A549 treated with AZD2906 at 1 μM for 4 hours (cell line): ENCODE measurements at places on chromosomes 5 and 9. TPM values are rescaled to one million over a fixed set of nuclear protein-coding genes. Genes with fewer than 3 reads are reported as not detected.

PCDHB2 gene
- total RNA-seq: 2.6 to 5.2 TPM (median 3.4 TPM) in 5 replicates

FREM1 gene
- not detected in 5 replicates for total RNA-seq

ARL14EPL gene
- total RNA-seq: 0.11 to 0.31 TPM (median 0.25 TPM) in 5 replicates

OCLN gene
- total RNA-seq: 8.6 to 13.3 TPM (median 9.0 TPM) in 5 replicates

TLX3 gene
- total RNA-seq: not detected in 5 replicates

ZNF883 gene
- total RNA-seq: 0.64 to 0.77 TPM (median 0.67 TPM) in 5 replicates

C5orf58 gene
- total RNA-seq: not detected in 5 replicates

IFNB1 gene
- not detected in 5 replicates for total RNA-seq

RIMOC1 gene
- total RNA-seq: 9.0 to 11.9 TPM (median 10.3 TPM) in 5 replicates

LRRC19 gene
- not detected in 5 replicates for total RNA-seq

BRD3OS gene
- 14.8 to 17.5 TPM (median 17.3 TPM) in 5 replicates for total RNA-seq

ACOT12 gene
- 0.10 TPM in 1 of 5 replicates, not detected in the others for total RNA-seq

MAP1B gene
- total RNA-seq: 30.7 to 55.9 TPM (median 35.1 TPM) in 5 replicates

SAXO1 gene
- total RNA-seq: not detected in 5 replicates

WDR38 gene
- total RNA-seq: 0.11 to 0.23 TPM (median 0.14 TPM) in 5 replicates

SLC46A2 gene
- 0.02 TPM in 1 of 5 replicates, not detected in the others for total RNA-seq

NINJ1 gene
- 67.1 to 102 TPM (median 85.6 TPM) in 5 replicates for total RNA-seq

SPATA31E1 gene
- 0.01 TPM in 1 of 5 replicates, not detected in the others for total RNA-seq

PRR7 gene
- 13.8 to 35.0 TPM (median 34.5 TPM) in 5 replicates for total RNA-seq

OR1J4 gene
- total RNA-seq: not detected in 5 replicates

HEMGN gene
- not detected in 5 replicates for total RNA-seq

TTC23L gene
- 0.11 to 0.45 TPM (median 0.17 TPM) in 4 of 5 replicates, not detected in the other for total RNA-seq

CCNI2 gene
- total RNA-seq: 0.07 to 0.26 TPM (median 0.10 TPM) in 4 of 5 replicates, not detected in the other

PRRT1B gene
- total RNA-seq: 0.26 to 0.44 TPM (median 0.30 TPM) in 5 replicates

MARCHF11 gene
- total RNA-seq: not detected in 5 replicates

SLC6A3 gene
- total RNA-seq: 1.00 to 2.2 TPM (median 1.3 TPM) in 5 replicates

DOCK2 gene
- 1.5 to 3.1 TPM (median 2.6 TPM) in 5 replicates for total RNA-seq

RFX3 gene
- total RNA-seq: 1.2 to 1.8 TPM (median 1.5 TPM) in 5 replicates

MPDZ gene
- 8.5 to 13.2 TPM (median 10.6 TPM) in 5 replicates for total RNA-seq

PCDHGC4 gene
- total RNA-seq: 0.02 to 0.07 TPM in 2 of 5 replicates, not detected in the others

PCDHGB5 gene
- total RNA-seq: 1.9 to 2.5 TPM (median 2.2 TPM) in 5 replicates

C5orf52 gene
- total RNA-seq: not detected in 5 replicates

GPR21 gene
- total RNA-seq: not detected in 5 replicates

CEP120 gene
- 7.3 to 10.8 TPM (median 9.2 TPM) in 5 replicates for total RNA-seq

SAPCD2 gene
- 14.8 to 26.1 TPM (median 23.7 TPM) in 5 replicates for total RNA-seq

SPIN1 gene
- 33.6 to 43.1 TPM (median 38.1 TPM) in 5 replicates for total RNA-seq

FOXD4L5 gene
- total RNA-seq: 0.03 to 0.08 TPM (median 0.06 TPM) in 3 of 5 replicates, not detected in the others

PCDHA9 gene
- total RNA-seq: 0.01 TPM in 2 of 5 replicates, not detected in the others

SNCB gene
- total RNA-seq: 0.84 to 1.4 TPM (median 1.3 TPM) in 5 replicates

OR1J2 gene
- 0.10 TPM in 1 of 5 replicates, not detected in the others for total RNA-seq

CDHR2 gene
- 0.06 to 0.29 TPM (median 0.15 TPM) in 5 replicates for total RNA-seq

ACTBL2 gene
- total RNA-seq: 0.06 to 0.07 TPM in 2 of 5 replicates, not detected in the others

ICE1 gene
- total RNA-seq: 18.6 to 27.3 TPM (median 22.7 TPM) in 5 replicates

APBA1 gene
- total RNA-seq: 0.20 to 0.28 TPM (median 0.20 TPM) in 5 replicates

SIGMAR1 gene
- total RNA-seq: 155 to 203 TPM (median 193 TPM) in 5 replicates

PSD2 gene
- total RNA-seq: 0.01 to 0.02 TPM (median 0.02 TPM) in 3 of 5 replicates, not detected in the others

GFPT2 gene
- 44.0 to 51.7 TPM (median 48.7 TPM) in 5 replicates for total RNA-seq

PCDHGA9 gene
- 0.03 to 0.05 TPM (median 0.05 TPM) in 5 replicates for total RNA-seq

FAM221B gene
- total RNA-seq: not detected in 5 replicates

RNF180 gene
- 0.18 to 0.38 TPM (median 0.29 TPM) in 5 replicates for total RNA-seq
